ENCODE measurements at places on chromosomes 7 and 10. TPM values are rescaled to one million over a fixed set of nuclear protein-coding genes. Genes with fewer than 3 reads are reported as not detected.

DNA sequence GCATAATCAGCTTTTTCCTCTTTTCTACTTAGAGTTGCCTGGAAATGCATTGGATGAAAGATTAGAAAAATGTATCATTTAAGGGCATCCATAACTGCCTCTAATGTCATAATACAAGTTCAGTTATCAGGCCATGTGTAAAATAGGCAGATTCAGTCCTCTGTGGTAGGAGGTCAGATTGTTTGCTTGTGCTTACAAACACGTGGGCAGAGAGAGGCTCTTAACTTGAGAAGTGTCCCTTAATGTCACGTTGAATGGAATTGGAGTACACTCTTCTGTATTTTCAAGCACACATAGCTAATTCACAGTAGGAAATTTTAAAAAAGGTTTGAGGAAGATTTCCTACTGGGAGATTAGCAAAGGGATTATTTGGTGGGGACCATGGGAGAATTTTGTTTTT, 359.8 kb upstream of the MTPN start:
- H3K4me1 ChIP-seq, result peaks cover 4% of the 10 kb centered on the region
- no peak overlapping the region for H3K27ac ChIP-seq
- no peak for DNase-seq
- no peak overlapping the region for H3K4me3 ChIP-seq

DNA sequence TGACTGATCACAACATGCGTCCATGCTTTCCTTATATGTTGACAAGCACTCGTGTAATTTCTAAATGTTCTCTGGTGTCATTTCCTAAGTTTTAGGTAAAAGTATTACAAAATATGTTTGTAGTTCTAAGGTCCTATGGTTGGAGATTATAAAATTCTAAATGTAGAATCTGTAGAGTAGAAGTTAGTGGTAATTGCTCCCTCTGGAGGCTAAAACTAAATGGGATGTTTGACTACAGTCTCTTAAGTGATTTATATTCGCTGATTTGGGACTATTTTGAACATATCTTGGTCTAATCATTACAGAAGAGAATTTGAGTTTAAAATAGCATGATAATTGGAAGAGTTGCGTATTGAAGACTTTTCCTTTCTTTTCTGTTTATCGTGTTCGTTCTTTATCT, 74.1 kb downstream of the ZMYND11 start:
- no peaks in the 10 kb centered on the region for H3K4me1 ChIP-seq
- no peak for DNase-seq
- no peak overlapping the region for H3K4me3 ChIP-seq
- no peaks in the 10 kb centered on the region for H3K27me3 ChIP-seq
- no peak overlapping the region for H3K27ac ChIP-seq

Gene NPFFR1
- total RNA-seq, result 0.50 TPM

DNA sequence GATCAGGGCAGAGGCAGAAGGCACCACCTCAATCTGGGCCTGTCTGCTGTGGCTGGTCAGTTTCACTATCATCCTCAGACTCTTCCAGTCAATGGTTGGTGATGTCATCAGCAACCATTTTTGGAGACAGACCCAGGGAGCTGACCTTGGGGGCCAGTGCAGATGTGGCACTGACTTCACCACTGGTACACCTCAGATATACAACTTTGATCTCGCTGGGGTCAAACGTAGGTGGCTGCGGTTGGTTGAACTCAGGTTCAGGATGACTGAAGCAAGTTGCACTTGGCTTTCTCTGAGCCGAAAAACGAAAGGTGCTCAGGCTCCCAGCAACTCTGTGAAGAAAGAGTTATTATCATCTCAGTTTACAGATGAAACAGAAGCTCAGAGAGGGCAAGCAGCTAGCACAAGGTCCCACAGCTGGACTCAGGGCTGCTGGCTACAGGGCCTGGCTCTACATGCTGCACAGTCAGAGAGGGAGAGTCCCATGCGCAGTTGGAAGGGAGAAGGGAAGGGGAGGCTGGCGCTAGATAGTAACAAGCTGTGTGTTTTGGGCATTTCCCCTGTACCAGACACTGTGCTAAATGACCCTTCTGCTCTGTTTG, 27.2 kb downstream of the ANKRD16 start:
- DNase-seq, result no peak
- no peaks in the 10 kb centered on the region for H3K36me3 ChIP-seq
- H3K27ac ChIP-seq, result no peak overlapping the region
- no peaks in the 10 kb centered on the region for H3K27me3 ChIP-seq
- no peak overlapping the region for H3K4me3 ChIP-seq

GRCh38 chr10:81874875-81875466, at the start of gene NRG3:
TSS of gene NRG3 (plus strand) at chr10:81875194.
- H3K4me1 ChIP-seq, result peaks cover 20% of the 10 kb centered on the region
- peaks cover 11% of the 10 kb centered on the region for H3K27me3 ChIP-seq
- peak within 1 kb of the TSS; percentile 57 for H3K4me3 ChIP-seq
- peak within 1 kb of the TSS; percentile 78 for H3K27ac ChIP-seq
- no peak for DNase-seq

- H3K27me3 ChIP-seq, result no peaks in the 10 kb centered on the region
- no peak for DNase-seq
- H3K36me3 ChIP-seq, result no peaks in the 10 kb centered on the region
- H3K27ac ChIP-seq, result no peak overlapping the region
Observed at GRCh38 chr7:84372712-84373111, 178.1 kb upstream of the SEMA3A start.

GRCh38 chr10:14507176-14507575, 176.5 kb upstream of the FRMD4A start:
- no peaks in the 10 kb centered on the region for H3K27me3 ChIP-seq
- DNase-seq, result no peak
- no peak overlapping the region for H3K27ac ChIP-seq

GRCh38 chr7:4260867-4261600, 421.1 kb upstream of the FOXK1 start:
- no peak for DNase-seq
- H3K4me1 ChIP-seq, result peaks cover 22% of the 10 kb centered on the region
- no peak overlapping the region for H3K4me3 ChIP-seq
- no peaks in the 10 kb centered on the region for H3K27me3 ChIP-seq
- H3K27ac ChIP-seq, result no peak overlapping the region

- peak; percentile 13 for DNase-seq
- no peak overlapping the region for H3K4me3 ChIP-seq
- no peak overlapping the region for H3K27ac ChIP-seq
- H3K27me3 ChIP-seq, result no peaks in the 10 kb centered on the region
Observed at GRCh38 chr7:19009241-19009935, 108.0 kb downstream of the TWIST1 start.

DNA sequence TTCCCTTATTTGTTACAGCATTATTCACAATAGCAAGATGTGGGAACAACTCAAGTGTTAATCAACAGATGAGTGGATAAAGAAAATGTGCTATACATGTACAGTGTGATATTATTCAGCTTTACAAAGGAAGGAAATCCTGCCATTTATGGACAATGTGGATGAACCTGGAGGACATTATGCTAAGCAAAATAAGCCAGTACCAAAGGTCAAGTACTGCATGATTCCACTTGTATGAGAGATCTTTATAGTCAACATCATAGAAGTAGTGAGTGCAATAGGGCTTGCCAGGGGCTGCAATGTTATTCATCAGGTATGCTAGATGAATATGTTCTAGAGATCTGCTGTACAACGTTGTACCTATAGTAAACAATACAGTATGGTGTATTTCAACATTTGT, 138.5 kb upstream of the AGR3 start:
- H3K4me1 ChIP-seq, result no peaks in the 10 kb centered on the region
- no peaks in the 10 kb centered on the region for H3K36me3 ChIP-seq
- DNase-seq, result no peak
- H3K27me3 ChIP-seq, result no peaks in the 10 kb centered on the region
- no peak overlapping the region for H3K27ac ChIP-seq

GRCh38 chr7:134992626-134993179, 6.4 kb downstream of the AGBL3 start:
- no peak overlapping the region for H3K4me3 ChIP-seq
- peaks cover 5% of the 10 kb centered on the region for H3K36me3 ChIP-seq
- no peak for DNase-seq
- H3K27me3 ChIP-seq, result no peaks in the 10 kb centered on the region
- no peaks in the 10 kb centered on the region for H3K4me1 ChIP-seq

DNA sequence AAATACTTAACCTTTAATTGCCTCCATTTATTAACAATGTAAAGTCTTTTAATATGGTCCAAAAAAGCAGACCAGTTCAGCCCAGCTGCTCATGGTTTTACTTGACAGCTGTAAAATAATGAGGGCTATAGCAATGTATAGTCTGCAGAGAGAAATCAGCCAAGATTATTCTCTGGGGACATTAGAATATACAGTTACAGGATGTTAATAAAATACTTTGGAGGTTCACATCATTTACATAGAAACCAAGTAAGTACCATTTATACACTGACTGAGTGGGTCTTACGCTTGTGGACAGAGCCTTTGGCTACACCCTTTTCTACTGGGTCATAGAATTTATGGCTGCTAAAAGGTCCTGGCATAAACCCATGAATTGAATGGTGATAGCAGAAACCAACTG, 340.7 kb upstream of the CELF2 start:
- no peak overlapping the region for H3K4me3 ChIP-seq
- no peak for DNase-seq
- H3K27ac ChIP-seq, result no peak overlapping the region
- H3K4me1 ChIP-seq, result no peaks in the 10 kb centered on the region

DNA sequence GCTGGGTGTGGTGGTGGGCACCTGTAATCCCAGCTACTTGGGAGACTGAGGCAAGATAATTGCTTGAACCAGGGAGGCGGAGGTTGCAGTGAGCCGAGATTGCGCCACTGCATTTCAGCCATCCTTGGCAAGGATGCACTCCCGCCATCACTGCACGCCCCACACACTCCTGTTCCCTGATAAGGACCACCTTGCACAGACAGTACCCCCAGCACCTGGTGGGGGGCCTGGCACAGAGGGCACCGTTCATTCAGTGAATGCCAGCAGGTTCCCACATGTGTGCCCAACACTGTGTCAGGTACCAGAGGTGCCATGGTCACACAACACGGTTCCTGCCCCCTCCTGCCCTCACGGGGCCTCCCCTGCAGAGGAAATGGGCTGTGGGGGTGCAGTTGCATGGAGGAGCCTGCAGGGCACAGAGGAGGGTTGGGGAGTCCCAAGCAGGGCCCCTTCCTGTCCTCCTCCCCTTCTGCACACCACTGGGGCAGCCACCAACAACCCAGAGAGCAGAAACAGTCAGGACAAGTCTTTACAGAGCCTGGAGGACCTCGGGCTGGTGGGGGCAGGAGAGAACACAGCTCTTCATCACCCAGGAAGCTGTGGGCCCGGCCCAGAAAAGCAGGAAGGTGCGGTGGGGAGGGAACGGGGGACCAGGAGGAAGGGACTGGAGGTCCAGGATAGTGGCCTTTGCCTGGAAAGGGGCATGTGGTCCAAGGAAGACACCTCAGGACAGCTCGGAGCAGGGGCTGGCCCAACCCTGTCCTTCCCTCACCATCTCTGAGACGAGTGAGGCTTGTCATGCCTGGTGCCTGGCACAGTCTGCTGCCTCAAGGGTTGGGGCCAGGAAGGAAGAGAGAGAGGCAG, 7.1 kb downstream of the CRYGN start:
- H3K27me3 ChIP-seq, result no peaks in the 10 kb centered on the region
- no peak overlapping the region for H3K4me3 ChIP-seq
- DNase-seq, result no peak

DNA sequence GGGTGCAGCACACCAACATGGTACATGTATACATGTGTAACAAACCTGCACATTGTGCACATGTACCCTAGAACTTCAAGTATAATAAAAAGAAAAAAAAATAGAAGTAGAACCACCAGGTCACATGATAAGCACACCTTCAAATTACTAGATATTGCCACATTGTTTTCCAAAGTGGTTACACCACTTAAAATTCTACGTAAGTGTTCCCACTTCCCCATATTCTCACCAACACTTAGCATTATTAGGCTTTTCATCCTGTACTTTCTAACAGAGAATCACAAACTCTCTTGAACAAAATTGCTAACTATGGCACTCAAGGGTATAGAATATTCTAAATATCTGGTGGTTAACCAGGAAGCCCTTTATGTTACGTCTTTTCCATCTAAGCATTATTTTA, 22.6 kb downstream of the SH3PXD2A start:
- no peak for DNase-seq
- peaks cover 33% of the 10 kb centered on the region for H3K4me1 ChIP-seq
- no peaks in the 10 kb centered on the region for H3K36me3 ChIP-seq
- H3K27ac ChIP-seq, result no peak overlapping the region

Gene PNLIPRP1
- total RNA-seq, result not detected

Gene DRGX
- 18.3 TPM for total RNA-seq

Gene SLC16A9
- 52.1 TPM for total RNA-seq

- no peak overlapping the region for H3K4me3 ChIP-seq
- no peaks in the 10 kb centered on the region for H3K36me3 ChIP-seq
- H3K4me1 ChIP-seq, result peaks cover 33% of the 10 kb centered on the region
- no peaks in the 10 kb centered on the region for H3K27me3 ChIP-seq
- H3K27ac ChIP-seq, result no peak overlapping the region
Observed at GRCh38 chr7:158034571-158034970, 553.1 kb downstream of the PTPRN2 start.

Gene BAZ1B
- 49.6 TPM for total RNA-seq

Gene FGFR2
- total RNA-seq, result 163 TPM

- no peak for DNase-seq
- H3K27me3 ChIP-seq, result no peaks in the 10 kb centered on the region
- no peaks in the 10 kb centered on the region for H3K36me3 ChIP-seq
Observed at GRCh38 chr7:13848681-13849131, 140.8 kb downstream of the ETV1 start.

DNA sequence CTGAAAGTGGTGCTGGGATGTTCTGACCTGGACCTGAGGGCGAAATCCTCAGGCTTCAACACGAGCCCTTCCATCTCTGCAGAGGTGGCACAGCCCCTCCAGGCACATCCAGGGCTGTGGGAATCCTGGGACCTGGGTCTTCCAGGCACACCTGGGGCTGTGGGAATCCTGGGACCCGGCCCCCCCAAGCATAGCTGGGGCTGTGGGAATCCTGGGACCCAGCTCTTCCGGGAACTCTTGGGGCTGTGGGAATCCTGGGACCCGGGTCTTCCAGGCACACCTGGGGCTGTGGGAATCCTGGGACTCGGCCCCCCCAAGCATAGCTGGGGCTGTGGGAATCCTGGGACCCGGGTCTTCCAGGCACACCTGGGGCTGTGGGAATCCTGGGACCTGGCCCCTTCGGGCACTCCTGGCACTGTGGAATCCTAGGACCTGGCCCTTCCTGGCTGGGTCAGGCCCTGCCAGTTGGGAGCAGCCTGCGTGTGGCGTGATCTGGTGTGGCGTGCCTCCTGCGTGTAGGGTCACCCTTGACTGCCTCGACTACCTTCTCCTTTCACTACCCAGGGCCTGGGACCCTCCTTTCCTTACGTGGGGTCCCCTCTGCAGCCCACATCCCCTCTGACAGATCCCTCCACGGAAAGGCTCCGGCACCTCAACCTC, 124.0 kb downstream of the WDR37 start:
- no peak overlapping the region for H3K4me3 ChIP-seq
- H3K4me1 ChIP-seq, result peaks cover 23% of the 10 kb centered on the region
- H3K27me3 ChIP-seq, result peaks cover 2% of the 10 kb centered on the region

DNA sequence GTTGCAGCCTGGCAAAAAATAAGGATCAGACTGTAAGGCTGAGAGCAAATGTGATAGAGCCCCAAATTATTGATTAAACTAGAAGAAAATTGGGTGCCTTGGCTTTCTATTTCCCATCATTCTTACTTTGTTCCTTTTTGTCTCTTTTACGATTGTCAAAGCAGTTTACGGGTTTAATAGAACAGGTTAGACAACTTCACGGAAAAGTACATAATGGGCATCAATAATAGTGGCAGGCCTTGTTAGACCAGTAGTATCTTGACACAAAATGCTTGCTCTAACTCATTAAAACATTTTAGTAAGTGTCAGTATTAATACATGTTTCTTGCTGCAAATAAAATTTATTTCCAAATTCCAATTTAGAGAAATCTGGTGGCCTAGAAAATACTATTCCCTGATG, 14.5 kb upstream of the GGCT start:
- no peaks in the 10 kb centered on the region for H3K27me3 ChIP-seq
- no peak overlapping the region for H3K4me3 ChIP-seq
- H3K4me1 ChIP-seq, result no peaks in the 10 kb centered on the region
- H3K36me3 ChIP-seq, result peaks cover 5% of the 10 kb centered on the region
- H3K27ac ChIP-seq, result no peak overlapping the region
- DNase-seq, result no peak
